ENCODE measurements at places on chromosomes 16 and 17. TPM values are rescaled to one million over a fixed set of nuclear protein-coding genes. Genes with fewer than 3 reads are reported as not detected.

FA2H gene
- 2.0 TPM for total RNA-seq

HCRT gene
- 0.19 TPM for total RNA-seq

GRCh38 chr17:9330611-9331271 lies 244.9 kb downstream of the STX8 start:
- H3K27ac ChIP-seq, result no peak overlapping the region
- H3K4me3 ChIP-seq, result no peak overlapping the region
- no peaks in the 10 kb centered on the region for H3K36me3 ChIP-seq

- no peaks in the 10 kb centered on the region for H3K4me1 ChIP-seq
- H3K36me3 ChIP-seq, result no peaks in the 10 kb centered on the region
- DNase-seq, result no peak
- H3K4me3 ChIP-seq, result no peak overlapping the region
- no peaks in the 10 kb centered on the region for H3K27me3 ChIP-seq
Observed at GRCh38 chr16:7638306-7638705, 305.7 kb downstream of the RBFOX1 start.

DNA sequence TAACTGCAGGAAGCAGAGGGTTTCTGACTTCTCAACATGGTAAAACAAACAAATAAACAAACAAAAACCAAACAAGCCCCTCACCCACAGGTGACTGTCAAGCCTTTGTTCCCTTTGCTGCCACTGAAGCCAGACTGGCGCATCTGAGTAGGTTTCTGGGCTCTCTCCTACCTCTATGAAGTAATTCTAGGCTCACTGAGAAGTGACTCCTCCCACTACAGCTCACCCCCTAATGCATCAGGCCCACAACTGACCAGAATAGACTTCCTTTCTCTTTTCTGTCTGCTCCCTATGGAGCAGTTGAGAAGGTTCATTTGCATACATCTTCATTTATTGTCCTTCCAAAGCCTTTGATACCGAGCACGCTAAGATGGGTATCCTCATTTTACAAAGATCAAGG lies 77.0 kb upstream of the CCL2 start:
- no peak overlapping the region for H3K4me3 ChIP-seq
- peaks cover 27% of the 10 kb centered on the region for H3K4me1 ChIP-seq
- no peak for DNase-seq
- no peaks in the 10 kb centered on the region for H3K36me3 ChIP-seq
- no peaks in the 10 kb centered on the region for H3K27me3 ChIP-seq

Data from thymus (tissue), 14 donors.